ENCODE measurements at places on chromosomes 11 and 22.
A peak's percentile ranks its signal among the peaks of the same experiment; 100 is the strongest.

DNA sequence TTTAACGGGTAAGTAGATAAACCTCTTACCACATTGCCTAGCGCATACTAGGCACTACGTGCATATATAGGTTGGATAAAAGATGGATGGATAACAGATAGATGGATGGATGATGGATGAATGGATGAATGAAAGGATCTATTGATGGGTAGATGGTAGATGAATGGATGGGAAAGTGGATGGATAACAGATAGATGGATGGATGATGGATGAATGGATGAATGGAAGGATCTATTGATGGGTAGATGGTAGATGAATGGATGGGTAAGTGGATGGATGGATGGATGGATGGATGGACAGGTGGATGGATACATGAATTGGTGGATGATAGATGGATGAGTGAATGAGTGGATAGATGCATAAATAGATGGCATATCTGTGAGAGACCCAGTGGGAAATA is 555.0 kb downstream of the MN1 start:
- no peak overlapping the region for H3K4me3 ChIP-seq
- H3K27me3 ChIP-seq = no peaks in the 10 kb centered on the region
- DNase-seq = no peak
- no peaks in the 10 kb centered on the region for H3K4me1 ChIP-seq
- H3K27ac ChIP-seq = no peak overlapping the region
- H3K36me3 ChIP-seq = no peaks in the 10 kb centered on the region

DNA sequence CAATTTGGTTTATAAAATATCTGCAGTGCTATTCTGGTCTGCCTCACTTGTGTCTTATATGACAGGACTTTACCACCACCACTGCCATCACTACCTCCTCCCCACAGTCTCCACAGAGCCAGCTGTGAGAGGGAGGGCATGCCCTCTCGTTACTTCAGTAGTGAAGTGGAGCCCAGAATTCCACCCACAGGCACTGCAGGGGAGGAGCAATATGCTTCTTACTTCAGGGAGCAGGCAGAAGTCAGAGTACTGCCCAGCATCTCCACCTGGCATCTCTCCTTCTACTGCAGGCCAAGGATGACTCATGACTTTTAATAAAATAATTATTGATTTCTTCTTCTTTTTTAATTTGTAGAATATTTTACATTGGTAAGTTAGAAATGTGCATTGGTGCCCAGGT is 255.5 kb downstream of the DYNC2H1 start:
- no peak overlapping the region for H3K4me3 ChIP-seq
- no peak overlapping the region for H3K27ac ChIP-seq
- H3K27me3 ChIP-seq = no peaks in the 10 kb centered on the region
- no peaks in the 10 kb centered on the region for H3K4me1 ChIP-seq

DNA sequence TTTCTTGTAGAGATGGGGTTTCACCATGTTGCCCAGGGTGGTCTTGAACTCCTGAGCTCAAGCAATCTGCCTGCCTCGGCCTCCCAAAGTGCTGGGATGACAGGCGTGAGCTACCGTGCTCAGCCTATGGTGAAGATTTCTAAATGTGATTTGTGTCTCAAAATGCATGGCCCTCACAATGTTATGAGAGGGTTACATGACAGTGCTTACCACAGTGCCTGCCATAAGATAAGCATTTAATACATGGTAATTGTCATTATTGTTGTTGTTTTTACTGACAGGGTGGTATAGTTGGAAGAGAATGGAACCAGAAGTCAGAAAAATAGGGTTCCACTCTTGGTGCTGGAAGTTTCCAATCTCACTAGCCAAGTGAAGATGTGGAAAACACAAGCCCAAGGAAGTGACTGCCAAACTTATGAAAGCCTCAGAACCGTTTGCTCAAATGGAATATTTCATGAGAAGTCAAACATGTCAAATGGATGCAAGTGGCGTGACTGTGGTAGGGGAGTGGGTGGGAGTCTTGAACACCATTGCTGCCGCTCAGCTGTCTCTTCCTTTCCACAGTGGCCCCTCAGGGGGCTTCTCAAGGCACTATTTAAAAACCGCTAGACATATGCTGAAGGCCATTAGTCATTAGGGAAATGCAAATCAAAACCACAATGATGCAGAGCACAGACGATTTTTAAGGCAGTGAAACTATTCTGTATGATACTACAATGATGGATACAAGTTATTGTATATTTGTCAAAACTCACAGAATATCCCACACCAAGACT is 29.1 kb upstream of the LMO2 start:
- no peaks in the 10 kb centered on the region for H3K36me3 ChIP-seq
- no peak for DNase-seq
- H3K27me3 ChIP-seq = no peaks in the 10 kb centered on the region
- no peaks in the 10 kb centered on the region for H3K4me1 ChIP-seq
- H3K4me3 ChIP-seq = no peak overlapping the region

- no peaks in the 10 kb centered on the region for H3K4me1 ChIP-seq
- H3K36me3 ChIP-seq = no peaks in the 10 kb centered on the region
- no peak overlapping the region for H3K4me3 ChIP-seq
Measured at GRCh38 chr11:128236506-128237498, 350.6 kb downstream of the ETS1 start.

GRCh38 chr11:74446532-74446938 is 20.8 kb downstream of the KCNE3 start:
- H3K27me3 ChIP-seq = no peaks in the 10 kb centered on the region
- no peaks in the 10 kb centered on the region for H3K36me3 ChIP-seq
- H3K4me3 ChIP-seq = no peak overlapping the region

- H3K4me3 ChIP-seq = no peak overlapping the region
- H3K27me3 ChIP-seq = no peaks in the 10 kb centered on the region
- no peaks in the 10 kb centered on the region for H3K36me3 ChIP-seq
- no peaks in the 10 kb centered on the region for H3K4me1 ChIP-seq
Measured at GRCh38 chr11:99513368-99513767, 492.6 kb downstream of the CNTN5 start.

- peaks cover 4% of the 10 kb centered on the region for H3K27me3 ChIP-seq
- H3K4me1 ChIP-seq = no peaks in the 10 kb centered on the region
- DNase-seq = no peak
- H3K36me3 ChIP-seq = no peaks in the 10 kb centered on the region
- no peak overlapping the region for H3K4me3 ChIP-seq
Measured at GRCh38 chr22:48138427-48138826, 1376.0 kb downstream of the TBC1D22A start.

GRCh38 chr22:30609260-30610185 is 2.5 kb downstream of the TCN2 start:
- no peaks in the 10 kb centered on the region for H3K4me1 ChIP-seq
- peak overlapping the region; percentile 56 for H3K4me3 ChIP-seq
- no peaks in the 10 kb centered on the region for H3K27me3 ChIP-seq
- peak overlapping the region; percentile 37 for H3K27ac ChIP-seq

- peaks cover 4% of the 10 kb centered on the region for H3K4me1 ChIP-seq
- H3K27me3 ChIP-seq = no peaks in the 10 kb centered on the region
- no peaks in the 10 kb centered on the region for H3K36me3 ChIP-seq
- DNase-seq = no peak
Measured at GRCh38 chr22:35981900-35982299, 46.7 kb downstream of the RBFOX2 start.

GRCh38 chr11:10894666-10895065 is 36.8 kb upstream of the ZBED5 start:
- H3K36me3 ChIP-seq = no peaks in the 10 kb centered on the region
- H3K4me3 ChIP-seq = no peak overlapping the region
- no peaks in the 10 kb centered on the region for H3K27me3 ChIP-seq
- no peak for DNase-seq
- H3K27ac ChIP-seq = no peak overlapping the region
- H3K4me1 ChIP-seq = peaks cover 6% of the 10 kb centered on the region

DNA sequence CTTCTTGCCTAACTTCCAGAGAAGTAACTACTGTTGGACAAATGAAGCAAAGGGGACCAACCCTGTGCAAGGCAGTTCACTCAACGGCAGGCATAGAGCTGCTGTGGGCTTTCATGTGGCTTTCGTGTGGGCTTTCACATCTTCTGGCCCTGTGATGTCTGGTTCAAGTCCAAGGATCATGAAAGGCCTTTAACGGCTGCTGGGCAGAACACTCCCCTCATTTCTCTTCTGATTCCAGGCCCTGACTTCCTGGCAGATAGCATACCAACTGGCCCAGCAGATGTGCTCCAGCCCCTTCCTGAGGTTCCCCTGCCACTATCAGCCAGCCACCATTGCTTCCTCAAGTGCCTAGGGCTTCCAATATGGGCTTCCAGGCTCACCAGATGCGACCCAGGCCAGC is 28.7 kb upstream of the CTR9 start:
- no peaks in the 10 kb centered on the region for H3K4me1 ChIP-seq
- no peak for DNase-seq
- no peak overlapping the region for H3K4me3 ChIP-seq
- no peaks in the 10 kb centered on the region for H3K27me3 ChIP-seq
- H3K36me3 ChIP-seq = no peaks in the 10 kb centered on the region

DNA sequence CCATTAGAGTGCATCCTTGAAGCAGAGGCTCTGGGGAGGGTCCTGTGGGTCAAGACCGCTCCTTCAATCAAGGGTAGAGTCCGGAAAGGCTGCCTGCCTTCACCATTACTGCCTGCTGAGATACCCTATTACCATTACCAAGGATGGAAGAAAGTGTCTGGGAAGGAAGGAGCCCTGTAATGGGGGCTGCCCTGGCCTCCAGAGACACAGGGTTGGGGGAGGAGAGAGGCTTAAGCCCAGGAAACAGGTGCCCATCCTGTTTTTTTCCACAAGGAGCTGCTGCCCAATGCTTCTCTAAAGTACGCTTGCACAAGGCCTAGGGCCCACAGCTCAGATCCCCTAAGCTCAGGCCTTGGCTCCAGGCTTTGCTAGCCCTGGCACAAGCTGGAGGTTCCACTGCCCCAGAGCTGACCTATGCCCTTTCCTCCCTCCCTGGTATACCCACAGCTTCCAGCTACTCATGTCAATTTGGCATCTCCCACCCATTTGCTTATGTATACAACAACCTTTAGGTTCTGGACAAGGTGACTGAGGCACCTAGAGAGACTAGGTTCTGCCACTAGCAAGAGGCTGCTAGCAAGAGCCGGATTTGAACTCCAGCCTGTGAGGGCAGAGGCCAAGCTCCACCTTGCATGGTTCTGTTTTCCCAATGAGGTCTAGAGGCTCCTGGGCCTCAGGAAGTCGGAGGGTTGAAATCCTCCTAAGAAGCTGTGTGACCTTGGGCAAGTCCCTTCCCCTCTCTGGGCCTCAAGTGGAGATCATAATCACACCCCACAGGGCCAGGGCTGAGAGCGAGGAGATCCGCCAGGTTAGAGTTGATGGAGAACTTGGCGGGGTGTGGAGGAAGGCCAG is 1.5 kb upstream of the PLCB3 start:
- no peaks in the 10 kb centered on the region for H3K27me3 ChIP-seq
- H3K36me3 ChIP-seq = no peaks in the 10 kb centered on the region
- H3K4me1 ChIP-seq = peaks cover 14% of the 10 kb centered on the region

- no peaks in the 10 kb centered on the region for H3K4me1 ChIP-seq
- H3K4me3 ChIP-seq = no peak overlapping the region
- no peak for DNase-seq
- no peak overlapping the region for H3K27ac ChIP-seq
- no peaks in the 10 kb centered on the region for H3K27me3 ChIP-seq
Measured at GRCh38 chr11:30344085-30344484, 21.2 kb downstream of the ARL14EP start.

GRCh38 chr11:72297828-72298227 is 53.9 kb upstream of the PHOX2A start:
- peaks cover 3% of the 10 kb centered on the region for H3K36me3 ChIP-seq
- H3K4me1 ChIP-seq = no peaks in the 10 kb centered on the region
- no peak overlapping the region for H3K27ac ChIP-seq
- H3K27me3 ChIP-seq = no peaks in the 10 kb centered on the region
- no peak overlapping the region for H3K4me3 ChIP-seq

DNA sequence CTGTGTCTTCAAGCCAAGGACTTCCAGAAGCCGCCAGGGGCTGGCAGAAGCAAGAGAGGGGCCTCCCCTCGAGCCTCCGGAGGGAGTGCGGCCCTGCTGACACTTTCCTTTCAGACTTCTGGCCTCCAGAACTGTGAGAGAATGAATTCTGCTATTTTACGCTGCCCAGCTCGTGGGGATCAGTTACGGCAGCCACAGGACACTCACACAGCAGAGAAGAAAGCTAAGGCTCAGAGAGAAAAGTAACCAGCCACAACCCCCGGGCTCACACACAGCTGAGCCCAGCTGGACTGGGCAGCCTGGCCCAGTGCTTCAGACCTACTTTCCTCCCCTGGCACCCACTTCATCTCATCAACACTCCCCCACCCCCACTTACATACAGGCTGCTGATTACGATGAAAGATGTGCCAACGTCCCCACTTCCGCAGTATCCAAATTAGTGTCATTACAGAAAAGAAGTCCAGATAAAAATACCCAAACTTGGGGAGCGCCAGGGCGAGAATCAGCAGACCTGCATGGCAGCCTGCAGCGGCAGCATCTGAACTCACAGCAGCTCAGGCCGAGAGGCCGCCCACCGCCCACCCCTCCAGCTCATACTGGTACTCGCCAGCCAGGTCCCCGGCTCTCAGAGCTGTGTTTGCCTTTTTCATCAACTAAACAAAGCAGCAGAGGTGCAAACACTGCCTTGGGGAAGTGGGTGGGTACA is 15.3 kb downstream of the PHF21B start:
- H3K4me3 ChIP-seq = no peak overlapping the region
- no peaks in the 10 kb centered on the region for H3K27me3 ChIP-seq
- no peaks in the 10 kb centered on the region for H3K4me1 ChIP-seq

DNA sequence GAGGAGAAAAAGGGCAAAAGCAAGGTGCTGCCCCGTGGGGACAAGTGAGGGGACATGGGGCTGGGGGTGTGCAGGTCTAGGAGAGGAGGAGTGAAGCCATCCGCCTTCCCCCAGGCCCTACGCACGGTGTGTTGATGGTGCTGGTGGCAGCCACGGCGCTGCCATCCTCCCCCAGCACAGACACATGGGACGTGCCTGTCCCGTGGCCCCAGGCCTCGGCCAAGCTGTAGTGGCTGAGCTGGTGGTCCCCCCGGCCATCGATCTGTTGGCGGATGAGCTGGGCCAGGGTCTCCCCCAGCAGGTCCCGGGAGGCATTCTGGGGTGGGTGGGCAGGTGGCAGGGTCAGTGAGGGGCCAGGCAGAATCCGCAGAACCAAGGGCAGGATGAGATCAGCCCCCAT is 18.9 kb downstream of the GGT5 start:
- H3K27ac ChIP-seq = no peak overlapping the region
- no peak overlapping the region for H3K4me3 ChIP-seq
- no peaks in the 10 kb centered on the region for H3K4me1 ChIP-seq
- H3K36me3 ChIP-seq = no peaks in the 10 kb centered on the region
- DNase-seq = no peak
- no peaks in the 10 kb centered on the region for H3K27me3 ChIP-seq

DNA sequence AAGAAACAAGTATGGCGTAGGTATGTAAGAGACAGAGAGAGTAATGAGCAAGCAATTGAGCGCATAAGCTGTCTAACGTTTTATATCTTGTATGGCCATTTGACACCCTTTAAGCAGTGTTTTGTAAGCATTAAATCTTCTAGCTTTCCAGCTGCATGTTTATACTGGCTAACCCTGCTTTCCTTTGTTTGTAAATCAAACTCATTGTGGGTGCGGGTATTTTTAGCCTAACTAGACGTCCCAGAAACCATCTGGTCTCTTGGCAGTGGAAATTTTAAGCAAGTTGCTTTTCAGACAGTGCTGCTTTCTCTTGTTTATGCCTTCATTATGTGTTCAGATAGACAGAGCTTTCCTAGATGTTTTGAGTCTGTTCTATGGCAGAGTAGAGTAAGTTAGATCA is 73.5 kb downstream of the RNF169 start:
- H3K4me1 ChIP-seq = no peaks in the 10 kb centered on the region
- H3K36me3 ChIP-seq = no peaks in the 10 kb centered on the region
- H3K27ac ChIP-seq = no peak overlapping the region
- no peak overlapping the region for H3K4me3 ChIP-seq
- no peaks in the 10 kb centered on the region for H3K27me3 ChIP-seq
